CD4-positive, alpha-beta T cell treated with Interleukin-6 for 4 hours (primary cell): ENCODE measurements at places on chromosomes 11 and 22.
A peak's percentile ranks its signal among the peaks of the same experiment; 100 is the strongest.

- DNase-seq: no peak
Measured at GRCh38 chr11:118998822-118999221, 884 bp downstream of the CENATAC start.

- DNase-seq: peak; percentile 67
Measured at GRCh38 chr22:23289851-23290724, 109.8 kb downstream of the BCR start.

- no peak for DNase-seq
Measured at GRCh38 chr11:103928040-103928801, 108.2 kb upstream of the DDI1 start.

DNA sequence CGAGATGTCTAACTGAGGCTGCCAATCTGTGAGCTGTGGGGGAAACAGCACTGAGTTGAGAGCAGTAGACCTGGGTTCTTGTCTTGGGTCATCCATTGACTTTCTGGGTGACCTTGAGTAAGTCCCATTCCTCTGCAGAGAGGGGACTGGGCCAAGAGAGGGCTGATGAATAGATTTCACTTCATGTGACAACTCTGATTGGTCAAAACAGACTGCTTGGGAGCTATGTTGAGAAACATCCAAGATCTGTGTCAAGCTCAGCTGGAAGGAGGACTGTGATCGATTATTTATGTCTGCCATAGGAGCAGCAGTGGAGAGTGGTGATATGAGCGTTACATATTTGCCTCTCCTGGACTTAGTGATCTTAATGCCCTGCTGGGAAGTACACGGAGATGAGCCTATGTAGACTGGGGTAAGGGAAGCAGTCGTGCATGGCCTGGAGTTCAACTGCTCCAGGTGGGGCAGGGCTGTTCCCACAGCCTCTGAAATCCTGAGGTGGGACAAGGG lies 47.7 kb downstream of the OTOG start:
- DNase-seq: no peak

DNA sequence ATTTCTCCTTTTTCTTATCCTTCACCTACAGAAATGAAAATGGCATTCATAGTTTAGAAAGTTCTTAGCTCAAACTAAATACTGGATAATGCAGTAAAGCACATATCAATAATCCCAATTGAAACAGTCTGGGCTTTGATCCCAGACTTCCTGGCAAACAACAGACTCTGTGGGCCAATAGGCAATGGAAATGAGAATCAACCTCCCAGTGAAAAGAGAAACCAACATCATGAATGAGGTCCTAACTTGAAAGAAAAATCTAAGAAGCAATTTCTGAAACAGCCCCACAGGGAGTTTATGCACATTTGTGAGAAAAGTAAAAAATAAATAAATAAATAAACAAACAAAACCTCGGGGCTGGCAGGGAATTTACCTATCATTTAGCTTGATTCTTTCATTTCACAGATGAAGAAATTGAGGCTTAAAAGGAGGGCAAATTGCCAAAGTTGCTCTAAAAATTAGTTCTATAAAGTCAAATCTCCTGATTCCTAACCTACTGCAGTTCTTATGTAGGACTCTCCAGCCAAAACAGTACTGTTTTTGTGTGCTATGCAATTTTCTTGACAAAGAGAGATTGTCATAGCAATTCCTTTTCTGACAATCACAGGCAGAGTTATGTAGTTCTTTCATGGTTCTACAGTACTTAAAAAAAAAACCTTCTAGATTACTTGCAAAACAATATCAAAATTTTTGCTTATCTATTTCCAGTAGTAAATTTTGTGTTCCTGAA lies 265.8 kb downstream of the GRM5 start:
- no peak for DNase-seq
